Activated CD4-positive, alpha-beta T cell treated with anti-CD3 and anti-CD28 coated beads, Interleukin-2, amount 50 U/mL, for 48 hours (primary cell): ENCODE measurements at places on chromosomes 11 and 22.
A peak's percentile ranks its signal among the peaks of the same experiment; 100 is the strongest.

GRCh38 chr11:66345316-66345649 lies 379 bp upstream of the BRMS1 start:
- DNase-seq: no peak

DNA sequence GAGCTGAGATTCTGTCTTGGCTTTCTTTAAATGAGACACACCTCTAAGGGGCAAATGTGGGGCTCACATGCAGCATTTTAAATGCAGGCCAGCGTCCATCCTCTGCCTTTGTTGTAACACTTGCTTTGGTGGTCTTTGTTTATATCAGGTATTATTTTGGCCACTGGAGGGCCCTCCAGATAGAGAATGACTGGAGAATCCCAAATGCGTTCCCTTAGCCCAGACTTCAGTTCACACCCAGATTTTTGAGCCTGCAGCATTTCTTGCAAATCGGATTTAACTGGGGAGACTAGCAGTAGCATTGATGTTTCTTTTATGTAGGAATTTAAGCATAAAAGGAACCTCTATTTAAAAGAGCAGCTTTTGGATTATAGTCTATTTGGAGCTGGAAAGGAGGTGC lies 200.2 kb upstream of the SORL1-AS1 start:
- DNase-seq: no peak

- no peak for DNase-seq
Measured at GRCh38 chr11:3853545-3853842, 2.0 kb upstream of the STIM1 start.

- no peak for DNase-seq
Measured at GRCh38 chr22:47848184-47848920, 1085.9 kb downstream of the TBC1D22A start.

GRCh38 chr11:86802146-86802545 lies 1.8 kb downstream of the PRSS23 start:
- DNase-seq: no peak

- DNase-seq: no peak
Measured at GRCh38 chr22:25829808-25830777, 88.1 kb downstream of the MYO18B start.

GRCh38 chr11:69494851-69495250 lies 13.4 kb downstream of the LINC01488 start:
- DNase-seq: no peak

- DNase-seq: peak; percentile 38
Measured at GRCh38 chr11:33731723-33732531, 4.3 kb downstream of the CD59 start.

DNA sequence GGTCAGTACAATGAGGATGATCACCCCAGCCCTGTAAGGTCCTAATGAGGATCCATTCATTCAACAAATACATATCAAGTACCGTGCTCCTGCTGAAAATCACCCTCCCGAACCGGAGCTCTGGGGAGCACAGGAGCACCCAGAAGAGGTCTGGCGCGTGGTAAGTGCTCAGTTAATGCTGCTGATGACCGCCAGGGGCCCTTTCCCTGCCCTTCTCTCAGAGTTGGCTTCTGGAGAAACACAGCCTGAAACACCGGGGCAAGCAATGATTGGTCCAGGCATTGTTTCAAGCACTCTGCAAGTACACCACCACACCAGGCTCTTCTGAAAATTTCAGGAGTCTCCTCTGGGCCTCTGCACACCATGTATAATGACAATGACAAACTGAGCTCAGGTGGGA lies 3.8 kb upstream of the CCDC86 start:
- no peak for DNase-seq

DNA sequence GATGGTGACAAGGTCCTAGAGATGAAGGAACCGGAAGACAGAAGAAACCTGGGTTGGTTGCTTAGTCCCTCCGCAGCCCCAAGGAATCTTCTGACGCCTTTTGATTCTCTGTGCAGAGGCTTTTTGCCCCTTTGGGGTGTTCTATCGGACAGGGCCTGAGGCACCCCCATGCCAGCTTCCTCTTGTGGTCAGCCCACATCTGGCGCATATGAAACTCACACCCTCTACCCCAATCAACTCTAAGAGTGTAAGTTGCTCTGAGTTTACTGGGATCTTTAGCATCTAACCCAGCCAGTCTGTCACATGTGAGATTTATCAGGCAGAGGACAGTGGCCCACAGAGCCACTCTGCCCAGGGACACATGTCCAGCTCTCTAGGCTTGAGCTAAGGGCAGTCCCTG lies 17.4 kb downstream of the RASD2 start:
- no peak for DNase-seq
